ENCODE measurements at places on chromosomes 16 and 17. TPM values are rescaled to one million over a fixed set of nuclear protein-coding genes. Genes with fewer than 3 reads are reported as not detected.

The DRC7 gene
- total RNA-seq, result not detected

The PYY gene
- not detected for total RNA-seq

The NPIPB13 gene
- 3.7 TPM for total RNA-seq

The CBX2 gene
- total RNA-seq, result 5.7 TPM

The SDR42E1 gene
- 0.52 TPM for total RNA-seq

The ST6GALNAC1 gene
- total RNA-seq, result not detected

The C16orf89 gene
- total RNA-seq, result 2.1 TPM

The TP53TG3 gene
- not detected for total RNA-seq

The CCL17 gene
- total RNA-seq, result not detected

The CDYL2 gene
- total RNA-seq, result 1.6 TPM

The SLC5A11 gene
- not detected for total RNA-seq

The LMF1 gene
- total RNA-seq, result 6.8 TPM

The DDX42 gene
- total RNA-seq, result 69.9 TPM

The ZNF778 gene
- total RNA-seq, result 4.7 TPM

The MLYCD gene
- 3.1 TPM for total RNA-seq

The KRTAP2-3 gene
- not detected for total RNA-seq

The NOD2 gene
- 0.52 TPM for total RNA-seq

The DHRS7C gene
- 163 TPM for total RNA-seq

The FAM222B gene
- total RNA-seq, result 6.3 TPM

The CDH3 gene
- total RNA-seq, result not detected

The PIRT gene
- not detected for total RNA-seq

The ZNF469 gene
- total RNA-seq, result 3.7 TPM

The NSMCE1 gene
- total RNA-seq, result 51.7 TPM

The NPIPB12 gene
- 11.0 TPM for total RNA-seq

The CCL3 gene
- 7.3 TPM for total RNA-seq

The SCO1 gene
- total RNA-seq, result 9.4 TPM

The CACNA1G gene
- 3.7 TPM for total RNA-seq

The PMFBP1 gene
- total RNA-seq, result not detected

The LITAFD gene
- not detected for total RNA-seq

The MYH11 gene
- total RNA-seq, result 23.0 TPM

The SBK1 gene
- total RNA-seq, result 1.0 TPM

The NPIPA8 gene
- total RNA-seq, result 1.0 TPM

The WDR81 gene
- 10.4 TPM for total RNA-seq

The TBC1D3C gene
- total RNA-seq, result not detected

The KIF2B gene
- not detected for total RNA-seq

The EXOSC6 gene
- total RNA-seq, result 16.2 TPM

The FA2H gene
- total RNA-seq, result not detected

The SALL1 gene
- total RNA-seq, result not detected

The OR3A3 gene
- not detected for total RNA-seq

The PER1 gene
- 37.1 TPM for total RNA-seq

The CHD9NB gene
- total RNA-seq, result 0.52 TPM

The HIGD1B gene
- 8.9 TPM for total RNA-seq

The HASPIN gene
- total RNA-seq, result 2.6 TPM

The ZFP3 gene
- 6.3 TPM for total RNA-seq

The RBFOX1 gene
- 26.1 TPM for total RNA-seq

The TOM1L1 gene
- total RNA-seq, result 3.1 TPM

The KRT12 gene
- not detected for total RNA-seq

The ITGAL gene
- 4.2 TPM for total RNA-seq

The MYLK3 gene
- 13.6 TPM for total RNA-seq

The FBXW10 gene
- total RNA-seq, result not detected

The OR1F1 gene
- not detected for total RNA-seq

The ABCA8 gene
- total RNA-seq, result 116 TPM

The MYO15B gene
- total RNA-seq, result 43.8 TPM

The NPIPB2 gene
- 3.1 TPM for total RNA-seq

The ZNF385C gene
- 0.52 TPM for total RNA-seq

The MYH3 gene
- total RNA-seq, result 6,986 TPM

The GPR139 gene
- total RNA-seq, result not detected

The SRCIN1 gene
- 0.52 TPM for total RNA-seq
